ENCODE measurements at places on chromosomes 2 and 18. TPM values are rescaled to one million over a fixed set of nuclear protein-coding genes. Genes with fewer than 3 reads are reported as not detected.

Gene RNPEPL1
- 29.2 TPM for total RNA-seq

Gene GRHL1
- total RNA-seq = 1.7 TPM

Gene EMILIN2
- 6.8 TPM for total RNA-seq

Gene ADD2
- total RNA-seq = 54.0 TPM

Gene AOX1
- total RNA-seq = 0.80 TPM

Gene SH2D6
- total RNA-seq = 0.33 TPM

Gene SERPINB4
- total RNA-seq = 0.41 TPM

Gene SELENOI
- 28.2 TPM for total RNA-seq

Gene UPP2
- total RNA-seq = not detected

Gene CRYBA2
- total RNA-seq = not detected

DNA sequence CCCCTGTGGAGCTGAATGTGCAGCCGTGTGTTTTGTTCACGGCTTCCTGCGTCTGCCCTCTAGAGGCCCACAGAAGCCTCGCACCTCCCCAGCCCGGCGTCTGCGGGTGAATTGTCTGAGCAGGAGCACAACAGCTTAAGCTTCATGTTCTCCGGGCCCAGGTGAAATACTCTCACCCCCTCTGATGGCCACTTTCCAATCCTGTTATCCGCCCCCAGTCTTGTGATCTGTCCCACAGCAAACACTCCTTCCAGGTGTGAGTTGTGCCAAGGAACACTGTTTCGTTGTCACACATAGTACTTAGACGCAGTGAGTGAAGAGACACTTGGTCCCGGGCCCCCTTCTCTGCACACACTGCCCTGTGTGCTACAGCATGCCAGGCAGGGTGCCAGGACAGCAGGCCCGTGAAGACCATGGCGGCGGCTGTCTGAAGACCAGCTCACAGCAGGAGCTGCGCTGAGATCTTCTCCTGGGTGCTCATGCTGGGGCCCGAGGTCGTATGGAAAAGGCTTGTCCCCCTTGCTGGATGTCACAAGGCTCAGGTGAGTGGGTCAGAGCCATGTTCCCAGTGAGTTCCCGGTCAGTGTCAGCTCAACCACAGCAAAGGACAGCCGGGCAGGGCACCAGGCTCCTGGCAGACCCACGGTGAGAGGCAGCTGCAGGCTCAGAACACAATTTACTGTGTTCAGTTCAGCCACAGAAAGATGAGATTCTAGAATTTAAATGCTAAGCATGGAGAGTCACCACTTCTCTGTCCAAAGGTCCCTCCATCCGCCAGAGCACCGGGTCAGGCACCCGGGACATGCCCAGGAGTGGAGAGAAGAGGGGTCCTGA is 6.8 kb upstream of the PXDN start:
- DNase-seq = peak; percentile 78

GRCh38 chr18:73782405-73782804 is 365.2 kb downstream of the FBXO15 start:
- DNase-seq = no peak

GRCh38 chr18:2617401-2617998 is 38.0 kb upstream of the SMCHD1 start:
- no peak for DNase-seq

DNA sequence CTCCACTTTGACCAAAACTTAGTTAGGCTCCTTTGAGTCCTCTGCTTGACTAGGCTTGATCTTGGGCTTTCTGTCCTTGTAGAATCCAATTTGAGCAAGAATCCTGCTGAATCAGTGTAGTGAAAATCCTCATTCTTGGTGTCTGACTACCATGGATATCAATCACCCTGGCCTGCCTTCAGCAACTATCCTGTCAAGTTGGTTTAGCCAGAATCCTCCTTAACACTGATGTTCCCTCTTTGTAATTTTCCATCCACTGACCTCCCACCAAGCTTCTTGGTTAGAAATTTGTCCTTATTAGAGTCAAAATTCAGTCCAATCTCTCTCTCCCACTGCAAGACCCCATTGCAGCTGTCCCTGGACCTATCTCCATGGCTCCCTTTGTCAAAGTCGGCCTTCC is 494 bp upstream of the RBM45 start:
- DNase-seq = no peak

DNA sequence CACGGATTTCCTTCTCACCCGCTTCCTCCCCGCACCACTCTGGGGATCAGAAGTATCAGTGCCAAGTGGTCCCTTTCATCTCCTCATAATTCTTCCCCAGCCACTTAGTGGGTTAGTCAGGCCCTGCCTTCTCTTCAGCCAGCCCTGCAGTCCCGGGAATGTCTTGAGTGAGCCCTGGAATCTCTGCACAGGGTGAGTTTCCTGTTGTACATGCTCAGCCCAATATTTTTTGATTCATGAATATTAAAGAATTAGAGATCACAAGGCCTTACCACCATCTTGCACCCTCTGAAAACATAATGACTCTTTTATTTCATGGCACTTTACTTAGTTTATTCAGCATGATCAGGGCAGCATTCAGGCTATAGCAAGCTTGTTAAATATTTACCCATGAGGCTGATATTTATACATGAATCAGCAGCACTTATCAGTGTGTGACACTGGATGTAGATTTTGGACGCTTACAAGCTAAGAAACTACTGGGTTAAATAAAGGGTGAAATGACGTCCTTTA is 159.4 kb upstream of the FOSL2 start:
- no peak for DNase-seq

DNA sequence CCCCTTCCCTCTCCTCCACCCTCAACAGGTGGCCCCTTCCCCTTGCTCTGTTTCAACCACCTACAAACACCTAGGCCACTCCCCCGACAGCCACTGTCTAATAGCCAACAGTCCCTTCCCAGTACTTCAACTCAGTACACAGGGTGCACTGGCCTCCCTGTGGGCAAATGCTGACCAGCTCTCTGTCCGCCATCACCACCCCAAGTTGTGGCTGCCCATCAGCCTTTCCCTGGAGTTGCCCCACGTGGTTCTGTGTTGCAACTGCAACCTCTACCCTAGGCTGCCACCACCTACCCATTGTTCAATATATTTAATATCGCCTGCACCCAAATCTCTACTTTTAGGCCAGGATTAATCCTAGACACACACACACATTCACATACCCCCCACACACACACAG is 173.5 kb downstream of the MREG start:
- DNase-seq = no peak

DNA sequence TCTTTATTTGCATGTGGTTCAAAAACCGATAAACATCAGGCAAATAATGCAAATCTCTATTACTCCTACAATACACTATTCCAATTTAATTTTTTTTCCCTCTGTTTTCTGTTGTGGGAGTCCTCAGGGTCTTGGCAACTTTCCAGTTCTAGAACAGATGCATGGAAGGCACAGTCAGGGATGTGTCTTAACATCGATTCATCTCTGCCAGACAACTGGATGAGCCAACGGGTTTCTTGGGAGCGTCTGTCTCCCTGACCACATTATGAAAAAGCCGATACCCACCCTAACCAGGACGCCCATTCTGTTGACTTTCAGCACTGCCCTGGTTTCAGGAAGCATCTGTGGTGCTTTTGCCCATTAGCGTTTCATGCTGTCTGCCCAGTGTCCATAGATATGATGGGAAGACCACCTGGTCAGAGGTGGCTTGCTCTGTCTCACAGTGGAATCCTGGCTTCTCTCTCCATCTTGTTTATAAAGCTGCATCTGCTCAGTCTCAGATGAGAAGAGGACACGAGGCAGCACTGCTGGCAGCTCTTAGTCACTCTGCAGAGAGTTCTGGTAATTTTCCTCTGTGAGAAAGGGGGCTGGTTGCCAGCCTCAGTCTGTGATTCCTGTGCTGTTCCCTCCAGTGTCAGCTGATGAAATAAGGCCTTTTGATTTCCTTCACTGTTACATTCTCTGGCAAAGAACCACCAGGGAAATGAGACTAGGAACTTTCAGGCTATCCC is 57.9 kb upstream of the KCNE4 start:
- DNase-seq = no peak

- no peak for DNase-seq
These were observed 148.5 kb upstream of the SATB2 start for GRCh38 chr2:199606193-199606780.

DNA sequence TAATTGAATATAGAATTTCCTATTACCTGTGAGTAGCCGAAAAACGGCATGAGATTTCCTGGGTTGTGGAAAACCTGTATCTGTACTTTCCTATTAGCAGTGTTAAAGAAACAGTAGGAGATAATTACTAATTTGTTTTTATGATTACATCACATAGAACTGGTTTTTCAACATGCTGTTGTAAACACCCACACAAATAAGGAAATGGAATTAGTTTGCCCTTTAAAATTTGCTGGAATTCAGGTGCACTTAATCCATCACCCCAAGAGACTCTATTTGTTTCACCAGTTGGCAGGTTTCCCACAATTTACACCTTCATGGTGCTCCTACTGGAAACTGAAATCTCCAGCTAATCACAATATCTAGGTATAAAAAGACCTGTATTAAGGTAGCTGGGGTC is 274.1 kb upstream of the SLC8A1 start:
- DNase-seq = no peak

- DNase-seq = no peak
These were observed 157.8 kb downstream of the C1D start for GRCh38 chr2:67904966-67905365.

GRCh38 chr2:80530442-80531064 is 226.0 kb upstream of the LRRTM1 start:
- DNase-seq = no peak

DNA sequence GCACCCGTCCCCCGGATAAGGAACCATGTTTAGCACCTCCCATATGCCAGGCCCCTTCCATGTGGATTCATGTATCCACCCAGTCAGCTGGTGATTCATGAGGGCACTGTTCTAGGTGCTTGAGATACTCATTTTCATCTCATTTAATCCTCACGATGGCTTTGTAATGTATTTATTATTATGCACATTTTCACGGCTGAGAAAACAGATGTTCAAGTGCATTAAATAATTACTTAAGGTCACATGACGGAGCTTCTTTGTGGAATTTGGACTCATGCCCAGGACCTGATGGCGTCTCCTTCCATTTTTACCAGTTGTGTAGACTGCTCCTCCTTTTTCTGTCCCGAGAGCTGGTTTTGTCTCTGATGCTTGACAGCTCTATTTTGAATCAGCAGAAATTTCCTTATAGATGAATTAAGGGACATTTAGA is 72.2 kb upstream of the RBM44 start:
- no peak for DNase-seq

GRCh38 chr2:66587216-66587615 is 152.3 kb downstream of the MEIS1 start:
- DNase-seq = peak; percentile 50

DNA sequence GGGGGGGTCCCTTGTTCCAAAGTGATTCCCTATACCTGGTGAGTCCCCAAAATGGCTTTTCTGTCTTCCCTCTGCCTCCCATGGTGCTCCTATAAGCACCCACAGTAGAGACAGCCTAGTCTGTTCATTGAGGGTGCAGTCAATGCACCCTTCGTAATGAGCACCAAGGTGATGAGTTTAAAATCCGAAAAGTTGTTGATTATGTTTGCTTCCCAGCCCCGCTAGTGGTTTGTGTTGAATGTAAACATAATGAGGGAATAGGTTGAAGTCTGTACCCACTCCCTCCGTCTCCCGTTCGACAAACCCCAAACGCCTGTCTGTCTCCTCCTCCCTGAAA is 2.3 kb downstream of the FOSL2 start:
- no peak for DNase-seq

GRCh38 chr2:1591461-1591770 is 152.9 kb downstream of the PXDN start:
- no peak for DNase-seq

DNA sequence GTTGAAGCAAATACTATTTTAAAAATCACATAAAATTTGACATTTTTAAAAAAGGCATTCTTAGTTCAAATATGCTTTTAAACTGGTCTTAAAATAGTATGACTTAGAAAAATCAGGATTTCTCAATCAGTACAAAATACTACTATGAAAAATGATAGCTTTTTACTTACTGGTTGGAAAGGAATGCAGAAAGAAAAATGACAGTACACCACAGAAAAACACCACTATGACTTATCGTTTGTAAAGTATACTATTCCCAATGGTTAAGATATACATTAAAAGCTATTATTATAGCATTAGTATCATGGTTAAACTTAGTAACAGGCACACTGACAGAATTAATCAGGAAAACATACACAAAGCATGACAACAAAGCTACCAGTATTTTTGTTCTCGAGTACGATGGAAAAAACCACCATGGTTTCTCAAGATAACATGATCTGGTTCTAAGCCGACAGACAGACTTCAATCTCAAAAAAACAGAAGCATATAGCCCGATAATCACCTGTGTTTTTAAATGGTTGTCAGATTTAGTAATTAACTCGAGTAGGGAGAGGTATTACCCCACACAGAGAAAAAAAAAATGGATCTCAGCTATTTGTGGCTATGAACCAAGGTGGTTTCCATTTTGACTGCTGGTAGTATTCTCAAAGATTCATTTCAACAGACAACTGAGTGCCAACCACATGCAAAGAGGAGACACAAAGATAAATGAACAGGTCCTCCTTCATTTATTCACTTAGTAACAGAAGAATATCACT is 39.1 kb downstream of the CUL3 start:
- DNase-seq = no peak

- DNase-seq = no peak
These were observed 108.7 kb upstream of the ATL2 start for GRCh38 chr2:38485734-38486133.

DNA sequence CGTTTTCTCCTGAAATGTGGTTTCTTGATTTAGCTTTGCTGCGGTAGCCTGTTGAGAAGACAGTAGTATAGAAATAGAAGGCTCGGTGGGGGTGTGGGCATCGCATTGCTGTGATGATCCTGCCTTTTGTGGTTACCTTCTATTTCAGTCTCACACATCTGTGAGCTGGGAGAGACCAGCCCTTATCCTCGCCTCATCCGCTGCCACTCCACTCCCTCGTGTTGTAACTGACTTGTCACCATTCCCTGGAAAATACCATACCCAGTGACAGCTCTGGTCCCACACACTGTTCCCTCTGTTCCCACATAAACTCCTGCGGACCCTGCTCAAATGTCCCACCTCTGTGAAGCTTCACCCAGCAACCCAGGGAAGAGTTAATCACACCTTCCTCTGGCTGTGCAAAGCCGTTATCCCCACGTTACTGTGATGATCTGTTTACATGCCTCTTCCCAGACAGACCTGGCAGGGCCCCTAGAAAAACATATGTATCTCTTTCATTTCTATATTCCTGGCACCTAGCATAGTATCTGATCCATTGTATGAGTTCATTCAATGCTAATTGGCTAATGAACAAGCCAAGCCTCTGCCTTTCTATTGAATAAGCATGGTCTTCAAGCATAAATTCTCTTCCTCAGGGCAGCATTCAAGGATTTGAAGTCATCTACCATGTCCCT is 114.6 kb downstream of the MAPK4 start:
- DNase-seq = no peak

DNA sequence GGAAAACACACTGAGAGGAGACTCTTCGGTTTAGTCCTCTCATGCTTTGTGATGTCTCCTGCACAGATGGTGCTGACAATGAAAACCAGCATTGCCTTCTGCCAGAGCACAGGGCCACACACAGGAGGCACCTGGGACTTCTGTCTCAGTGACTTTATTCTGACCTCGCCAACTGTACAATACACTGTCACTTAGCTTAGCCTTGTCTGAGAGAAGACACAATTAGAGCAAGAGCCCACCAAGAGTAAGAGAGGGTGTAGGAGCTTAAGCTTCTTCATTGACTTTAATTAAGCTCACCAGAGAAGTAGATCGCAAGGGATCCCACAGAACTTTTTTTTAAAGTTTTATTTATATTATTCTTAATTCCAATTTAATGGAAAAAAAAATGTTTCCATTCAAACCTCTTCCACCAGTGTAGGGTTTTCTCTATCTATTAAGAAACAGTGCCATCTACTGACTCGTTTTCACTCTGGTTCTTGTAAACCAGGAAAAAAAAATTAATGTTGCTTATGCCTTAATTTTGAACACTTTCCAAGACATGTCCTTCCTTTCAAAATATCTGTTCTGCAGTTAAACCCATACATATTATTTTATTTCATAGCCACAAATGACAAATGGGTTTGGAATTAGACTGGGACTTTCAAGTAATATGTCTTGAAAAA is 42.4 kb upstream of the DDX18 start:
- DNase-seq = no peak
